ENCODE measurements at places on chromosomes 1 and 21.

GRCh38 chr1:230422221-230422981 lies 3.7 kb downstream of the PGBD5 start:
- DNase-seq, result no peak

DNA sequence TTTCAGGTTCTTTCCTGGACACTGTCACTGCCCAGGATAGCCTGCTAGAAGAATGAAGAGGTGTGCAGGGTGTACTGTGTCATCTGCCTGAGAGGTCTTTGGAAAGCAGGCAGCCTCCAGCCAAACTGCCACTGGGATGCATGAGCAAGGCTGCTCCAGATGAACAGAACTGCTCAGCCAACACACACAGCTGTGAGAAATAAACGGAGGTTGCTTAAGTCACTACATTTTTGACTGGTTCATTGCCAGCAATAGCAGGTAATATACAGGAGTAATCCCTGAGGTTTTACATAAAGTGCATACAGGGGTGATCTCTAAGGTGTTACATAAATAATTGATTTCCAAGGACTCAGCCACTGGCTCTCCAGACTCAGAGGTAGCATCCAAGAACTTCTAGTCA lies 516.9 kb downstream of the BRINP3 start:
- DNase-seq, result no peak

- no peak for DNase-seq
These were observed 1.7 kb upstream of the CGN start for GRCh38 chr1:151509350-151510019.

DNA sequence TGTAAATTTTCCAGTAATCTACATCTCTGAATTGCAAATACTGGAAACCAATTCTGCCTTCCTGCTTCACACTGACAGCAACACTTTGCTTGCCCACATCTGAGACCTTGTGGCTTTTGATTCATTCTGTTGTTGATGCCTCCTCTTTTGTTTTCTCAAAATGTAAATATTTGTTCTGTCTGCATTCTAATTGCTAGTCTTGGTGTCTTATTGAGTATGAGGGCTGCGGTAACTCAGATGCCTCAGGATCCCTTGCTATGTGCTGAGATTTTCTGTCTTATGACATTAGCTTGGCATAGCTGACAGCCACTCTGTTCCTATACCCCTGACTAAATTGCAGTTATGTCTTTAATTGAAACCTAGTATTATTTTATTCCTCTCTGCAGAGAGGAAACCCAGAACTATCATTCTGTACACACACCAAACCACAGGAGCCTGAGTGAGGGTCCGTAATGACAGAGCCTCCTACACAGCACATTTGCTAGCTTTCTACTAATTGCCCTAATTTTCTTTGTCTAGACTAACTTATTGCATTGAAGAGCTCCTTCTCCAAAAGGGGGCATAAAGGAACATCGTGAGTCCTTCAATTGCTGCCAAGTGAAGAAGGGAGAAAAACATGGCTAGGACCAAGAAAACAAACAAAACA lies 72.1 kb downstream of the GREM2 start:
- DNase-seq, result no peak

- no peak for DNase-seq
These were observed 13.4 kb downstream of the ATF3 start for GRCh38 chr1:212621949-212622305.

- DNase-seq, result no peak
These were observed 206.6 kb downstream of the URB2 start for GRCh38 chr1:229832695-229833094.

DNA sequence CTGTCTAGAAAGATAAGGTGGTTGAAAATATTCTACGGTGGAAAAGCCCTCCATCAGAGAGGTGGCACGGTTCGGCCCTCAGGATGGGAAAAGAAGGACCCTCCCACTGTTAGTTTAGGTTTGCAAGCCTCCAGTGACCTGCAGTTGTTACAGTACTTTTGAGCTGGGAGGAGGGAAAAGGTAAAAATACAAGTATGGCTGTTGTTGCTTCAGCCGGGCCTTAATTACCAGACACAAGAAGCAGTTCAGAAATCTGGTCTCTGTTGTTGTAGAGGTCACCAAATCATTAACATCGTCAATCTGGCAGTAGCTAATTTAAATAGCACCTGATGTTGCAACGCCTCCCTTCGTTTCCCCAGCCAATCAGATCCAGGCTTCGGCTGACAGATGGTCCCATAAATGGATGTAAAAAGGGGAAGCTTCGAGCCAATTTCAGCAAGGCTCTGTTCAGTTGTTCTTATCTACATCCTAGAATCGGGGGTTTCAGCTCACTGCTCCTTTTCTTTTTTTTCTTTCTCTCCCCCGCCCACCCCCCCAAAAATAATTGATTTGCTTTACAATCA lies at the start of gene ELAVL4:
TSS of gene ELAVL4 (plus strand) at position 424 of the 563 bp plus-strand sequence. CDS start 270 bp downstream, outside the sequence.
- DNase-seq, result no peak

All from activated CD4-positive, alpha-beta T cell treated with anti-CD3 and anti-CD28 coated beads, Interleukin-2, amount 50 U/mL, for 24 hours (primary cell).